ENCODE measurements at places on chromosomes 7 and 10.

DNA sequence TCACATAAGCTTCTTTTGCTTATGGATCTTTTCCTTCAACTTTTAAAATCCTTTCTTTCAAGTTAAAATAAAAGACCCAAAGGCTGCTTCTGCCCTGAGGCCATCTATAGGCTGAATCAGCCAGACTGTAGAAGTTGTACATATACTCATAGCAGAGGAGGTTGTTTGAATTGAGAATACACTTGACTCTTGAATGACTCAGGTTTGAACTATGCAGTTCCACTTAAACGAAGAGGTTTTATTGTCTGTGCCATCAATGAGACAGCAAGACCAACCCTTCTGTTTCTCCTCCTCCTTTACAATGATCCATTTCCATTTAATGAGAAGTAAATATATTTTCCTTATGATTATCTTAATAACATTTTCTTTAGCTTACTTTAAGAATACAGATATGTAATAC, 5.8 kb downstream of the ZNF365 start:
- no peak for DNase-seq

GRCh38 chr10:113820507-113820906, 33.4 kb downstream of the DCLRE1A start:
- no peak for DNase-seq

DNA sequence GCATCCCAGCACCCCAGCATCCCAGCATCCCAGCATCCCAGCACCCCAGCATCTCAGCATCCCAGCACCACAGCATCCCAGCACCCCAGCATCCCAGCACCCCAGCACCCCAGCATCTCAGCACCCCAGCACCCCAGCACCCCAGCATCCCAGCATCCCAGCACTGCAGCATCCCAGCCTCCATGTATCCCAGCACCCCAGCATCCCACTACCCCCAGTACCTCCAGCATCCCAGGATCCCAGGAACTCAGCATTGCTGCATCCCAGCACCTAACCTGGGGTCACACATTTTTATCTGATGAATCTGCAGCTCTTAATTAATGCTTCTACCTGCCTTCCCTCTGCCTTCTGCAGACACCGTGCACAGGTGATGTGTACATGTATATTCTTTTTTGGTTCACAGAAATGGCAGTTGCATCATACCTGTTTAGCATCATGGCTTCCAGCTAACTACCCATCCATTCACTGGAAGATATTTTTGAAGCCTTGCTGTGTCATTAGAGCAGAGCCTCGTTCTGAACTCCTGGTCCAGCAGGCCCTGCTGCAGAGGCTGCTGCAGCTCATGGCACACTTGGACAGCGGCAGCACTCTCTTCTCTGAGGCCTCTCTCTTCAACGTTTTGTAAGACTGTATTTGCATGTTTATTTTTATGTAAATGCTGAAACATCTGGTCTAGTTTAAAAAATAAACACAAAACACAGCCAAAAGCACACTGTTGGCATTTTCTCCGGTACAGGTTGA, 4.6 kb upstream of the CFAP46 start:
- DNase-seq: no peak

DNA sequence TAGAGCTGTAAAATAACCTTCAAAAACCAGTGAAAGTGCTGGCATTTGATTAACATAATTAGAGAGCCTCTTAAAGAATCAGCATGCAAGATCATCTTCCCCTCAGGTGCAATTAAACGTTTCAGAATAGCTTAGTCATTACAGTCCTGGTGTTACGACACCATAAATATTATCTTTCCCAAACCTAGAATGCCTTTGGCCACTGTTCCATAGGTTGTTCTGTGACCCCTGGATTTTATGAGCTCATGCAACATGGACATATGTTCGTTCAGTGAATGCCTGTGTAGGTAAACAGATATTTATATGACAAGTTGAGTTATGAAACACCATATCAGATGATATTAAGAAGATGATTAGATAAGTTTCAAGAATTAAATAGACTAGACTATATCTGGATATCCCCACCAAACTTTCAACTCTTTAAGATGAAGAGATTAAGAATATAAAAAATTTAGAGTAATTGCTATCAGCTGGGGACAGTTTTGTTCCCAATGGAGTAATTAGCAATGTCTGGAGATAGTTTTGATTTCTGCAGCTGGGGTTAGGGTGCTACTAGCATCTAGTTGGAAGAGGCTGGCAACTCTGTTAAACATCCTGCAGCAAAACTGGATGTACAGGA, 263.5 kb upstream of the DKK1 start:
- DNase-seq: no peak

GRCh38 chr7:24457219-24457558, 116.1 kb upstream of the PALS2 start:
- DNase-seq: no peak

GRCh38 chr10:70934701-70935100, 46.3 kb upstream of the PCBD1 start:
- no peak for DNase-seq

DNA sequence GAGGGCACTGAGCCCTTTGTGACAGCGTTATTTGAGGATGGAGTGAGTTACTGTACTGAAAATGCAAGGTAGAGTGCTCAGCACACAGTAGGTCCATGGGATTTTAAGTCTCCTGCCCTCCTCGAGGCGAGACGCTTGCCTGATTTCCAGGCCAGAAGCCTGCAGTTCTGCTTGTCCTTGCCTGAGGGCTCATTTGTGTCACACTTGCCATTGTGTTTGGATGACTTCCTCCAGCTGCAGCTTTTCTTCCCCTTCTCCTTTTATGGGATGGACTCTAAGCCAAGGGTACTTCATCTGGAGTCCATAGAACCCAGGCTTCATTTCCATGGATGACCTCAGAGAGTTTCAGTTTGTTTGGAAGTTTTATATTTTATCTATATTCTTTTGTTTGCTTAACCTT, 304.2 kb upstream of the BMPER start:
- no peak for DNase-seq

DNA sequence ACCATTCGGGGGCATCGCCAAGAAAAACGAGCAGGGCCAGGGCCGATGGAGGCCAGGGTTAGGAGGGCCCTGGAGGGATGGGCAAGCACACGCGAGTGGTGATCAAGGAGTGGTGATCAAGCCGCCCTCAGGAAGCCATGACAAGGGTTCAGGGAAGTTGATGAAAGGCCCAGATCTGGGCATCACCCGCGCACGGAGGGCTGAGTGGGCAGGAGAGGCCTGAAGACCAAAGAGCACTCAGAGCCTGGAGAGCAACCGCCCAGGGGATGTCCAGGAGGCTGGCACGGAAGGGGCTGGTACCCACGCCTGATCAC, 114.6 kb downstream of the WDR37 start:
- DNase-seq: no peak

GRCh38 chr7:44740055-44740454, 8.6 kb upstream of the ZMIZ2 start:
- no peak for DNase-seq

DNA sequence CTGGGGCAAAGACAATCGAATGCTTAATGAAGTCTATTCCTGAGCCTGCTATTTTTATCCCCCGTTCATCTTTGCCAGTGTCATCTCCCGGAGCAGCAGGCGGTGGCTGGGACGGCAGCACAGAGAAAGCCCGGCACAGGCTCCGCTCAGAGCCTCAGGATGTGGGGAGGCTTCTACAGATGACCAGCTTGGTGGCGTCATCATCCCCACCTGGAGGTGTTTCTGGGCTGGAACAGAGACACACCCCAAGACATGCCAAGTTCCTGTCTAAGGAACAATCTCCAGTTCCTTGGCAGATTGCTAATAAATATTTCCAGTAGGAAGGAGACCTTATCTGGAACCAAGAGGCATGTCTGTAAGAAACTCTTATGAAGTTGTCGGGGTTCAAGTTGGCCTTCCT, 552.4 kb upstream of the MGMT start:
- DNase-seq: no peak

GRCh38 chr7:115976651-115977050, 53.9 kb downstream of the TFEC start:
- DNase-seq: no peak

DNA sequence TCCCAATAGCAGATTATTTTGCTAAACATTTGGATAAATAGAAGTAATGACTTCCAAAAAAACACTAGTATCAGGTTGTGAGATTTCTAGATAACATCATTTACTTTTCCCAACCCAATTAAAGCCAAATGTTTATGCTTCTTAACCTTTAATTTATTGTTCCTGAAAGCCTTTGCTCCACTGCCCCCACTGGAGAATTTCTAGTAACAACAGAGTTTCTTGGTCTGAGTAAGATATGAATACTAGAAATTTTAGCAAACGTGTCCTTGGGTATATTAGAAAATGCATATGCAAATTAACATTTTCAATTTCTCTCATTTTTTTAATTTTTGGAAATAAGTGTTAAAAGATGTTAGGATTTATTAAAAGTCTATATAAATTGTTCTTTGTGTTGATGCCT, 958.0 kb upstream of the PHF14 start:
- no peak for DNase-seq

DNA sequence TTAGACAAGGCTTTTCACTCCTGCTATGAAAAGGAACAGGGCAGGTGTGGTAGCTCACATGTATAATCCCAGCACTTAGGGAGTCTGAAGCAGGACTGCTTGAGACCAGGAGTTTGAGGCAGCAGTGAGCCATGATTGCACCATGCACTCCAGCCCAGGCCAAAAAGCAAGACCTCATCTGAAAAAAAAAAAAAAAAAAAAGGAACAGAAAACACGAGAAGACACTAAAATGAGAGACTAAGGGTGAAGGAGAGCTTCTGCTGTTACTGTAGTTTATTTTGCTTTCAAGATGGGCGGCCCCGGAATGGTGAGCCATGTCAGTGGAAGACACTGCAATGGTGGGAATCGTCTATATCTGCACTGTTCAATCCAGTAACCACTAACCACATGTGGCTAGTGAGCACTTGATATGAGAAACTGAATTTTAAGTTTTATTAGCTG, 9.9 kb downstream of the PIP4K2A start:
- peak; percentile 70 for DNase-seq

DNA sequence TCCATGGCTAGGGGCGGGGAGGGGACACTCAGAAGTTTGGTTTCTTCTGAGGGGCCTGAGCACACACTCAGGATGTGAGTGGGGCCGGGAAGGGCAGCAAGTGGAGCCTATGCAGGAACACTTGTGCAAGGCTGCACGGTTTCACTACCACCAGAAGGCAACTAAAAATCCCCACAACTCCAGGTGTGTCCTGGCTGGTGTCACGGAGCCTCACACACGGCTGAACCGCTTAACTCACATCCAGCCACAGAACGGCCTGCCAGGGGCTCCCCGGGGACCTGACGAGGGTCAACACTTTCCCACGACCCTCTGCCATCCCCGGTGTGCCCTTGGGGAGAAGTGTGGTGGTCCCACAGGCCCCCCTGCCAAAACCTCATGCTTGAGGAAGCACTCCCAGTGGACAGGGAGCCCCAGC, 173.9 kb downstream of the ELFN1 start:
- DNase-seq: no peak

DNA sequence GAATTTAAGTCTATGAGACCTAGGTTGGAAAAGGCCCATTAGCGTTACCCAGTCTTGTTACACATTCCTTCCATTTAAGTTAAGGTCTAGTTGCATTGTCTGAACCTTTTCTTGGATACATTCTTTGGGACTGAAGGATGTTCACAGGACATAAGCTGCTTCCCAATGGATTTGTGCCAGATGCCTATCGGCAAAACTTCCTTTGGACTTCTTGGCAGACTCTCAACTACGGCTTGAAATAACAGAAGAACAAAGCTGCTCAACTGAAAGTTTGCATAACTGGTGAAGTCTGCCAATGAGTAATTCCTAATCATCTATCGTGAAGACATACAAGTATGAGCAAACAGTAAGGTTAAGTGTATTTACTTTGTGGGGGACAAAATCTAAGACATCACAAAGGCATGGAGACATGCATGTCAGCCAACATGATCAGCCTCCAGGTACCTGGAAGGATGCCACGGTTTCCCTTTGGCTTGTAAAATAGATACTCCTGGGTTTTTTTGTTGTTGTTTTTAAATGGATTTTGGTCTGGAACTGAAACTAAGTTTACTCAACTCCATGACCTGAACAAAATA, 35.4 kb downstream of the MALSU1 start:
- DNase-seq: no peak

GRCh38 chr10:69049566-69049961, 38.3 kb upstream of the SRGN start:
- no peak for DNase-seq

- DNase-seq: no peak
Observed at GRCh38 chr10:15172306-15172840, 3.9 kb upstream of the NMT2 start.

GRCh38 chr10:118950190-118950680, 79.3 kb upstream of the NANOS1 start:
- DNase-seq: no peak

- no peak for DNase-seq
Observed at GRCh38 chr10:123149568-123150270, 1.8 kb downstream of the HMX2 start.

DNA sequence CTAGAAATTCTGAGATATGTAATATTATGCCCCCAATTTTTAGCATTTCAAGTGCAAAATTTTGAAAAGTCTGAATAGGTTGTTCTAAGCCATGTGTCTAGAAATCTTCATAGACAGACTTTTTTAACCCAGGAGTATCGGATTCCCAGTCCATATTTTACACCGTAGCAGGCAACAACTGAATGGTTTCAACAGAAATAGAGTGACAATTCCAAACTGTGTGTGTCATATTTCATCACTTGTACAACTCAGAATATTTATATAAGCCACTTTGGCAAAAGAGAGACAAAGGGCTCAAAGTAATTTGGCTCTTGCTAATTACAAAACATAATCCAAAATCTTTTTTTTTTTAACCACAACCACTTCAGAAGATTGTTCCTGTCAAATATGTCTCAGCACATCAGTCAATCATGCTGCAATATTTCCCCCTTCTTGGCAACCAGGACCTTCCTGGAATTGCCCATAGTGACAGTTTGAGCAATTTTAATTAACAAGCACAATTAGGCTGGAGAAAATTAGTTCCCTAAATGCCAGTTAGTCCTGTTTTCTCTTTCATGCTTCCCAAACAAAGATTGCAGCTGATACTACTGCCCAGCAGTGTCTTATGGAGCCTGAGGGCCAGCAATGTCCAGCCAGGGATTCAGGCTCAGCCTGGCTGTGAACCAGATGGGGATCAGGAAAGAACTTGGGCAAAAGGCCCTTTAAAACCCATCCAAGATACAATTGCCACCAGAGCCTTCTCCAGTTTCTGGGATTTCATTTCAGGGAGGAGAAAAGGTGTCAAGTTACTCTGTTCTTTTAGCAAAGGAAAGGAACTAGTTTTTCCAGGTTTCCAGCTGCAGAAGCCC, 533.3 kb upstream of the GHITM start:
- no peak for DNase-seq

GRCh38 chr10:37713642-37714041, 143.8 kb downstream of the ZNF248 start:
- DNase-seq: no peak

DNA sequence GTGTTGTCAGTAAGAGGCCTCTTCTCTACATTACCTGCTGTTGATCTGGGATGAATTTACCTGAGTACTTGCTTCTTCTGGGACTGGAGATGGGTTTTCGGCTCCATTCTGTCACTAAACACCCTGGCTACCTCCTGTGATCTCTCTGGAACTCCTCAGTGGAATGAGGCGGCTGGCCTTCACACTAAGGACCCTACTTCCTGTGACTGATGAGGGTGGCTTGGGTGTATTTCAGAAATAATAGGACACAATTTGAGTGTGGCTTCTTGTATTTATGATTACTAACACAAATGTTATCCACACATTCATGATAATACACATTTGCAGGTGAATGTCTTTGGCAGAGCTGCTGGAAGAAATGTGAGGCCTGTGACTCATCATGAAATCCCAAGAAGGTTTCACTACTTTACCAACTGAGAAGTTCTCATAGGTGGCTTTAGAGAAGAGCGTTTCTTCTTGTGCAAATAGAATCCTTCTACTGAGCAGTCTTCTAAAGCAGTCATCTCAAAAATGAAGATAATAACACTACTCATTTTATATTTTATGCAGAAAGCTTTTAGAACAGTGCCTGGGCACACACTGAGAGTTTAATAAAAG, 21.3 kb upstream of the EVX1 start:
- no peak for DNase-seq

Data from hematopoietic multipotent progenitor cell treated with erythropoietin and hydrocortisone succinate and interleukin-3 and kit ligand, for 8 days (in vitro differentiated cells).